CD14-positive monocyte (primary cell): ENCODE measurements at places on chromosomes 2 and 18. TPM values are rescaled to one million over a fixed set of nuclear protein-coding genes. Genes with fewer than 3 reads are reported as not detected.
A peak's percentile ranks its signal among the peaks of the same experiment; 100 is the strongest.

The G6PC2 gene
- polyA plus RNA-seq = not detected in 2 replicates

The CCDC74A gene
- not detected in 2 replicates for polyA plus RNA-seq

- H3K27me3 ChIP-seq = no peaks in the 10 kb centered on the region
- H3K4me3 ChIP-seq = no peak overlapping the region
- H3K27ac ChIP-seq = no peak overlapping the region
- H3K36me3 ChIP-seq = peaks cover 4% of the 10 kb centered on the region
- DNase-seq = no peak
- H3K4me1 ChIP-seq = no peaks in the 10 kb centered on the region
Observed at GRCh38 chr18:74259347-74259746, 32.4 kb downstream of the CYB5A start.

GRCh38 chr2:141207036-141207385, 923.8 kb downstream of the LRP1B start:
- H3K27ac ChIP-seq = no peak overlapping the region
- DNase-seq = no peak
- H3K36me3 ChIP-seq = no peaks in the 10 kb centered on the region

DNA sequence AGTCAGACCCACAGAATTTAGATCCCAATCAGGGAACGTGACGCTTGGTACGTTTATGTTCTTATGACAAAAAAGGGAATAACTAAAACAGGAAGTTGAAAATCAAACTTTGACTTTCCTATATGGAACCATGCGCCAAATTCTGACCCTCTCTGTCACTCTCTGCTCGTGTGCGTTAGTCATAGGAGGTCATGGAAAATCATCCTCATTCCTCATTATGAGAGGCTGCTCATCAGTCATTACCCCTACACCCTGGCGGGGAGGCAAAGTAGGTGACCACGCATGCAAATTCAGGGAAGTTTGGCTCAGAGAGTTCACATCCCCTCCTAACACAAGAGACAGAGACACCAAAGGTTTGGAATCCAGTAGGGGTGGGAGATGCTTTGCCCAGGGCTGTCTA, 15.5 kb downstream of the IL1F10 start:
- peaks cover 12% of the 10 kb centered on the region for H3K4me1 ChIP-seq
- no peaks in the 10 kb centered on the region for H3K36me3 ChIP-seq
- H3K27me3 ChIP-seq = no peaks in the 10 kb centered on the region
- H3K4me3 ChIP-seq = no peak overlapping the region
- no peak overlapping the region for H3K27ac ChIP-seq
- peak; percentile 86 for DNase-seq
